ENCODE measurements at places on chromosomes 4 and X.
A peak's percentile ranks its signal among the peaks of the same experiment; 100 is the strongest.

DNA sequence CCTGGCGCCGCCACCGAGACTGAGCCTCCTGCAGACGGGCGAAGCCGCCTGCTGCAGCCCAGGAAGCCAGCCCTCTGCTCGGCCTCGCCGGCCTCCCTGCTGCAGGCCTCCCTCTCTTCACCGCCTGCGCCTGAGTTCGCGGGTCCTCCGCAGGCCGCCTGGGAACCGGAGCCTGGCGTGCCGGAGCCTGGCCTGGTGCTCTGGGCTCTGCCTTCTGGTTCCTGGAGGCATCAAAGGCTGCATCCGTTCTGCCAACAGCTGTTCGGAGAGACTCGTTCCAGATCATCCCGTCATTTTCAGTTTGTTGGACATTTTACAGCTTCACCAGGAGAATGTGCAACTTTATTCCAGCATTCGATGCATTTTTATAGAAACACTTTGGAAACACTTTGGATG lies 178.0 kb downstream of the DCLK2 start:
- no peak for DNase-seq

DNA sequence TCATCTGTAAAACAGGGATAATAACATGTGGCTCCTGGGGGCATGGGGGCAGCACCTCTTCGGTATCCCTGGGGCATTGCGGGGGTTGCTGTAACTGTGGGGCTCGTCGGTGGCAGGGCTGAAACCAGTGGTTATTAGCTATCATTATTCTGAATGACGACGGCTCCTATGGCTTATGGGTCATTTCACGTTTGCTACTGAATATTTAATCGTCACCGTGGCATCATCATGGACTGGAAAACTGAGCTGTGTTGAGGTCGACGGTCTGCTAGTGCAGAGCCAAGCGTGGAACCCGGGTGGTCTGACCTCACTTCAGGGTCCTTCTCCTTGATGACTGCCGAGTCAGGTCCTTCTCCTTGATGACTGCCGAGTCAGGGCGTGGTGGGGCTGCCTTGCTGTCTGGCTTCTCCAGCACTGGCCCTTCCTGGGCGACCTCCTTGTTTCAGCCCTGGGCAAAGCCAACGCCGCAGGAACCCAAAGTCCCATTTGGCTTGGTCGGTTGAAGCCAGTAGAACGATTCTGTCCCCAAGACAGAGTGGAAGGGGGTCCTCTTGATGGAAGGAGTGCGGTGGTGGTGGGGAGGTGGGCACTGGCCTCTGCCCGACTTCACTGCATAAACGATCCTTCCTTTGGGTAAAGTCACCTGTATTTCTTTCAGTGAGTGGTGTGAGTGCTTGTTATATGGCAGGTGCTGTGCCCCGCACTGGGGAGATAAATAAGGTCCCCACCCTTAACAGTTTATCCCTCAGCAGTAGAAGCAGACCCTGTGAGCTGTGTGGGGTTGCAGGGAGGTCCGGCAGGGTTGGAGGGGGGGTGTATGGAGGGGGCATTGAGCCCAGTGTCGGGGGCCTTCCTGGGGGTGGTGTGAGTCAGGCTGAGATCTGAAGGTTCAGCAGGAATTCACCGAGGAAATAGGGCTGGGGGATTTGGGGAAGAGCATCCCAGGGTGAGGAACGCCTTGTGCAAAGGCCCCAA lies 40.8 kb downstream of the PSAPL1 start:
- no peak for DNase-seq

DNA sequence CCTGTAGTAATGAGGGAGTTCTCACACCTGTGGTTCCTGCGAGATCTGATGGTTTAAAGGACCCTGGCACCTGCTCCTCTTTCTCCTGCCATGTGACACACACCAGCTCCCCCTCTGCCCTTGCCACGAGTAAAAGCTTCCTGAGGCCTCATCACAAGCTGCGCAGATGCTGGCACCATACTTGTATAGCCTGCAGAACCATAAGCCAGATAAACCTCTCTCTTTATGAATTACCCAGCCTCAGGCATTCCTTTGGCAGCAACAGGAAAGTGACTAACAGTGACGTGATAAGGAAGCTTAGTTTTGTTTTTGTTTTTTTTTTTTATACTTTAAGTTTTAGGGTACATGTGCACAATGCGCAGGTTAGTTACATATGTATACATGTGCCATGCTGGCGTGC lies 130.9 kb downstream of the AFAP1 start:
- peak; percentile 85 for DNase-seq

DNA sequence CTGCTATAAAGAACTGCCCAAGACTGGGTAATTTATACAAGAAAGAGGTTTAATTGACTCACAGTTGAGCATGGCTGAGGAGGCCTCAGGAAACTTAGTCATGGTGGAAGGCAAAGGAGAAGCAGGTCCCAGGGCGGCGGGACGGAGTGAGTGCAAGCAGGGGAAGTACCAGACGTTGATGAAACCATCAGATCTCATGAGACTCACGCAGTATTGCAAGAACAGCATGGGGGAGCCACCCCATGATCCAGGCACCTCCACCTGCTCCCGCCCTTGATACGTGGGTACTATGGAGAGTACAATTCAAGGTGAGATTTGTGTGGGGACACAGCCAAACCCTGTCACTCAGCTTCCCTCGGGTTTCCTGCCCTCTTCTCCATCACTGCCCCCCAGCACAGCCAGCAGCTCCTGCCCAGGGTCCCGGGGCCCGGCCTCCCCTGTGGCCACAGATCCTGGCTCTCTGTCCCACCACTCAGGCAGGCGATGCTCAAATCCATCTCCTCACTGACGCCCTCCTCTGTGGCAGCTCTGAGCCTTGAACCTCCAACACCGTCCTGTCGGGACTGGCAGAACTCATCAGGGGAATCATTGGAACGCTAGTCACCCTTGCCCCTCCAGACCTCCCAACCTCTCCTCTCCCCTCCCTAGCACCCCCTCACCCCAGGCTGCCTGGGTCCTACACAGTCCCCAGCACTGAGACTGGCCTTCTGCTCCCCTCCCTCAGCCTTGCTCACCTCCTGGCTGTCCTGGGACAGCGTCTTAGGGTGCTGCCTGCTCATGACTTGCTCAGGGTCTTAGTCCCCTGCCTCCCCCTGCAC lies 37.6 kb downstream of the FGFRL1 start:
- no peak for DNase-seq

- no peak for DNase-seq
Observed at GRCh38 chr4:26819026-26819425, 41.6 kb upstream of the STIM2 start.

DNA sequence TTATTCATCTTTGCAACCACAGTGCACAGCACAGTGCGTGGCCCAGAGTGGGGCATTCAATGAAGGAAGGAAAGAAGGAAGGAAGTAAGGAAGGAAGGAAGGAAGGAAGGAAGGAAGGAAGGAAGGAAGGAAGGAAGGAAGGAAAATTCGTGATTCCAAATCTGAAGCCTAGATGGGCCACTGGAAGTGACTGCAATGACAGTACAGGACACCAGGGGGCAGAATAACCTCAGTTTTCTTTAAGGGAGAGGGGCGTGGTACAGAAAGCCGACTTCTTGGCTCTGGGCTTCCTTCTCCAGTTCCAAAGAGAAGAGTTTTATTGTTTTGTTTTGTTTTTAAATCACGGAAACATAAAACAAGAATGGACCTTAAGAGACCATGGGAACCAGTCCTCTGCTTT lies 47.8 kb downstream of the APLN start:
- DNase-seq, result peak; percentile 55

GRCh38 chr4:183434666-183435190 lies 9.7 kb upstream of the CDKN2AIP start:
- no peak for DNase-seq

DNA sequence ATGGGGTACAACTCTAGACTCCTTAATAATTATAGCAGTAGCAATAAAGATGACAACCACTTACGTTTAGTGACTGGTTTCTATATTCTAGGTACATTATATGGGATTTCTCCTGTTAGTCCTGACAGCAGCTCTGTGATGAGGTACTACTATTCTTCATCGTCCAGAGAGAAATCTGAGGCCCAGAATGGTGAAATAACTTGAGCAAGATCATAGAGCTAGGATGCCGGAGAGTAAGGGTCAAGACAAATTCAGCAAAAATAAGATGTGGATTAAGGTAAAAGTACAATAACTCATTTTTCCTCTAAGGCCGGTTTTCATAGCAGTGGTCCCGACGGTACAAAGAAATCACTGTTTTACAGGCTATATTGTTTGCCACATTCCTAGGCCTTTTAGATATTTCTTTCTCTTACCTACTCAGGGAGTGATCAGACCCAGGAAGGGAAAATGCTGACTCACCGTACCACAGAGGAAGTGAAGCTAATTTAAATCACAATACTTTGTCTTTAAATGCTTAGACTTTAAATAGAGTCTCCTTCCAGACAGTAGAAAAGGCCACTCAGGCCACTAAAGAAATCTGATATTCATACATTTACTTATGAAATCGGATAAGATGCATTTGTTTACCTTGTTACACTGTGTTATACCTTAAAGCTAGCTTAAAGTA lies 2023.0 kb upstream of the AGA start:
- DNase-seq, result no peak

- no peak for DNase-seq
Observed at GRCh38 chrX:69100478-69100877, 64.8 kb downstream of the PJA1 start.
